ENCODE measurements at places on chromosomes 1 and 21.

GRCh38 chr1:202210969-202211368 is 17.4 kb downstream of the LGR6 start:
- no peak for DNase-seq

DNA sequence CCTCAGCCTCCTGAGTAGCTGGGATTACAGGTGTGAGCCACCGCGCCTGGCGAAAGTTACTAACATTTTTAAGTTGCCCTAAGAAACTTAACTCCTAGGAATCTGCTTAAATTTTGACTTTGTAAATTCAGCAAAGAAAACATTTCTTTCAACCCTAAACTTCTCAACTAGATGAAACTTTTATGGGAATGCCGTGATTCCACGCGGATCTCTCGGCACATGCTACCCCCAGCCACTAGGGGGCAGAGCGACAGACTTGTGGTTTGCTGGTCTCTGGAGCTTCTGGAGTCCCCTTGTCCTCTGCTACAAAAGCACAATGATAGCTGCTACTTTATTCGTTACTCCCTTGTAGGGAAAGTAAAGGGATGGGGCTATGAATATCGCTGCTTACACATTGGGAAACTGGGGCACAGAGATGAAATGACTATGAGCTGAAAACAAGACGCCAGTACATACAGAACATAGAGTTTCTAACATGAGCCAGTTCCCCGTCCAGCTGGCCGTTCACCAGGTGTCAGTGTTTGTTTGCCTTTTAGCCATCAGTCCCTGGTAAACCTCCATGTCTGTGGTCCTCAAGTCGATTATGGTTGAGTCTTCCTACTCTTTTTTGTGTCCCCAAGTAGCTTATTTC is 114.7 kb downstream of the PBX1 start:
- no peak for DNase-seq

GRCh38 chr1:85290826-85291225 is 14.4 kb upstream of the BCL10 start:
- peak; percentile 34 for DNase-seq

DNA sequence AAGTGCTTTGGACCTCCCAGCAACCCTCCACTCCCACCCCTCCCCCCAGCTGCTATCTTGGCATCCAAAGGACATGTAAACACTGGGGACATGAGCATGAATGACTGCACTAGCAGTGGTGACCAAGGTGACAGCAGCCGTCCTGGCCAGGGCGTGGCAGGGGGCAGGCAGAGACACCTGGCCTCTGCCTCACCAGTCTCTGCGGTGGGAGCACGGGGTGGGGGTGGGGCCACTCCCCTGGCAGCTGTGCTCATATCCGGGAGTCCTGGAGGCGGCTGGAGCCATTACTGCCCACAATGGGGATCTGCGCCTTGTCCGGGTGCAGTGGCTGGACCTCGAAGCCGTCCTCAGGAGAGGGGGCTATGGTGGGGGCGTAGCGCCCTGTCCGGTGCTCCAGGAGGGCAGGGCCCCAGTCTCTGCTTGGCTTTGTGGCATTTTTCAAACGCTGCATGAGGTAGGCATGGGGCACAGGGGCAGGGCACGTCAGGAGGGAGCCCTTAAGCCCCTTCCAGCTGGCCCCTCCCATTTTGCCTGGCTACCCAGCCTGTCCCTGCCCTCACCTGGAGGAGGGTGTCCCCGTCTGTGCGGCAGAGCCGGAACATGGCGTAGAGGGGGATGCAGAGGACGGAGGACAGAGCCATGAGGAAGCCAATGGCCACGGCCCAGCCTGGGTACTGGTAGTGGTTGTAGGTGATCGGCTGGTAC is 6.0 kb downstream of the CCDC24 start:
- DNase-seq: no peak

DNA sequence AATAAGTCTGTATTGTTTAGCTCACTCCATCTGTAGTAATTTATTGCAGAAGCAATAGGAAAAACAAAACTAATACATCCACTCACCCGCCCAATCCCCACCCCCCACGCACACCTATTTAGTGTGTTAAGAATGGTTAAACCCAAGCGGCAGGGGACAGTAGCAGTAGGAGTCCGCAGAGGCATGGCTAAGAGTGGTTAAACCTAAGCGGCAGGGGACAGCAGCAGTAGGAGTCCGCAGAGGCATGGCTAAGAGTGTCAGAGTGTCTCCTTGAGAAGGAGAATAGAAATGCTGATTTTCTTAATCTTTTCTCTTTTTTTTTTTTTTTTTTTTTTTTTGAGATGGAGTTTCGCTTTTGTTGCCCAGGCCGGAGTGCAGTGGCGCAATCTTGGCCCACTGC is 34.8 kb upstream of the TMPRSS2 start:
- DNase-seq: no peak

- no peak for DNase-seq
Observed at GRCh38 chr1:245648749-245649522, 494.2 kb downstream of the KIF26B start.

GRCh38 chr21:45430521-45431501 is 25.8 kb downstream of the COL18A1 start:
- DNase-seq: no peak

- no peak for DNase-seq
Observed at GRCh38 chr1:241617426-241617825, 22.7 kb downstream of the CHML start.

- peak; percentile 68 for DNase-seq
Observed at GRCh38 chr1:54543729-54544496, 4.1 kb upstream of the ACOT11 start.

DNA sequence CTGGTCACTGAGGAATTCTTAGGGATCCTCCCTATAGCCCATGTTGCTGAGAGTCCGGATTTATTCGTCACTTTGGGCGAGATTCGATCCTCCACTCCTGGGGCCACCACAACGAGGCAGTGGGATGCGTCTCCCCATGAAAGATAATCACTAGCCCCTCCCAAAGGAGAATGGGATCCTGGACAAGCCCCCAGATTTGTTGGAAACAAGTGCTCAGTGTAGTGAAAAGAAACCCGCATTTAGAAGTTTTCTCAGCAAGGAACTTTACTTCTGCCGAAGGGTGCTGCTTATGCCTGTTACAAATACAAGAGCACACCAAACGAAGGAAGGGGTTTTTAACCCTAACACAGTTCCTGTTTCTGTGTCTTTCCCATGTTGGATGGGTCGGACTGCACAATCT is 83.3 kb downstream of the ZFYVE9 start:
- no peak for DNase-seq

DNA sequence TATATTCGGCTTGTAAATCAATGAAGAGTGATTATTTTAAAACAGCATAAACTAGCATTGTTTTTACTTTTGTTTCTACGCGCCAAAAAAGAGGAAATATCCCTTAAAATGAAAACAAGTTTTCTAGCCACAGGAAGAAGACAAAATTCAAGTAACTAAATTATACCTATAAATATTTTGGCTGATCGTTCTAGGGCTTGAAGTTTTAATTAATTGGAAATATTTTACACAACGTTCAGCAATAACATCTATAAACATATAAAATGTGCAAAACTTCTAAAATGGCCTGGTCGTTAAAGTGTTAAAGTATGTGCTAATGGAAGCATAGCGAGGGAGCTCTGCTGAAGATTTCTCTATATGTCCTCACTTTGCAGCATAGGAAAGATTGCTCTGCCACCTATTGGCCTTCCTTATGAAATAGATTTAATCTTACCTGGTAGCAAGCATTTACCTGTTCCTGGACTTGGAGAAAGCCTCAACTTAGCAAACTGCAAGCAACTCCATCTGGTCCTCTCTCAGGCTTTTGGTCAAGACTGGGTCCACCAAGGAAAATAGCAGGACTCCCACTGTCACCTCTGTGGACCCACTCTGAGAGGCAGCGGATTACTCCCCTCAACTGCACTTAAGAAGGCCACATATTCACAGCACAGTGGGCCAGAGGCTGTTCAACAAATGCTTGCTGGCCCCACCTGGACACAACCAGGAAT is 351.3 kb upstream of the RUNX1 start:
- DNase-seq: peak; percentile 39

DNA sequence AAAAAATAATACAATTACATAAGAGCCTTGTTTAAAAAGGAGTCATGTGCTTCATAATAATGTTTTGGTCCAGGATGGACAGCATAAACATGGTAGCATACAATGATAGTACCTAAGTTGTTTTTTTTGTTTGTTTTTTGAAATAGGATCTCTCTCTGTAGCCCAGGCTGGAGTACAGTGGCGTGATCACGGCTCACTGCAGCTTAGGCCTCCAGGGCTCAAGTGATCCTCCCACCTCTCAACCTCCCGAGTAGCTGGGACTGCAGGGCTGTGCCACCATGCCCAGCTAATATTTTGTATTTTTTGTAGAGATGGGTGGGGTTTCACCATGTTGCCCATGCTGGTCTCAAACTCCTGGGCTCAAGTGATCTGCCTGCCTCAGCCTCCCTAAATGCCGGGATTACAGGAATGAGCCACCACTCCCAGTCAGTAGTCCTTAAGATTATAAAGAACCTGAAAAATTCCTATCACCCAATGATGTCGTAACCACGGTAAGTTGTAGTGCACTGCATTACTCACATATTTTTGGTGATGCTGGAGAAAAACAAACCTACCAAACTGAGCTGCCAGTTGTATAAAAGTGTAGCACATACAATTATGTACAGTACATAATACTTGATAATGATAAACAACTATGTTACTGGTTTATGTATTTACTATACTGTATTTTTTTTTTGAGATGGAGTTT is 22.4 kb upstream of the RCOR3 start:
- DNase-seq: peak; percentile 17

- peak; percentile 6 for DNase-seq
Observed at GRCh38 chr1:232767305-232768074, 37.7 kb upstream of the MAP10 start.

- peak; percentile 84 for DNase-seq
Observed at GRCh38 chr1:171817511-171818265, 23.6 kb upstream of the DNM3 start.

GRCh38 chr1:185917646-185918045 is 183.5 kb downstream of the HMCN1 start:
- peak; percentile 53 for DNase-seq

- no peak for DNase-seq
Observed at GRCh38 chr1:225825607-225826007, 15.7 kb downstream of the EPHX1 start.

GRCh38 chr21:34072145-34073031 is 990 bp upstream of the MRPS6 start:
- no peak for DNase-seq

GRCh38 chr1:58854576-58854975 is 70.7 kb upstream of the JUN start:
- DNase-seq: no peak

DNA sequence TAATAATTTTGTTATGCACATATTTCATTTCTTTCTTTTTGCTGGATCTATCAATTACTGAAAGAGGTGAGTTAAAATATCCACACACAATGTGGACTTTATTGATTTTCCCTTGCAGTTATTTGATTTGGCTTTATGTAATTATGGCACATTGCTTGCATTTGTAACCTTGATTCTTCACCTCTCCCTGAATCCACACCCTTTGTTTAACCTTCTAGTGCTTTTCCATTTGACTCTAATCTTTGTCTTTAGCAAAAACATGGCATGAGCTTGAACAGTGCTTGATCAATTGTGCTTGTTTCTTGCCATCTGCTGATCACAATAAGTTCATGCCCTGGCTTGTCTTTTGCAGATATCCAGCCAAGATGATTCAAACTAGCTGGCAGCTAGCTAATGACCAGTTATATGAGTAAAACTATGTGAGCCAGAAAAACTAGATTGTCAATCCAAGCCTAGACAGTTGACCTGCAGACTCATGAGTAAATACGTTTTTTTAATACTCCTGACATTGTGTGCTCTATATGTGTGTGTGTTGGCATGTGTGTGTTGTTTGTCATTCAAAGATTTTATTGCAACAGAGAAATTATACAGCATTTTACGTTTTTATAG is 899.2 kb downstream of the NCAM2 start:
- peak; percentile 18 for DNase-seq

GRCh38 chr1:109490029-109490933 is 3.6 kb upstream of the CYB561D1 start:
- peak; percentile 64 for DNase-seq

DNA sequence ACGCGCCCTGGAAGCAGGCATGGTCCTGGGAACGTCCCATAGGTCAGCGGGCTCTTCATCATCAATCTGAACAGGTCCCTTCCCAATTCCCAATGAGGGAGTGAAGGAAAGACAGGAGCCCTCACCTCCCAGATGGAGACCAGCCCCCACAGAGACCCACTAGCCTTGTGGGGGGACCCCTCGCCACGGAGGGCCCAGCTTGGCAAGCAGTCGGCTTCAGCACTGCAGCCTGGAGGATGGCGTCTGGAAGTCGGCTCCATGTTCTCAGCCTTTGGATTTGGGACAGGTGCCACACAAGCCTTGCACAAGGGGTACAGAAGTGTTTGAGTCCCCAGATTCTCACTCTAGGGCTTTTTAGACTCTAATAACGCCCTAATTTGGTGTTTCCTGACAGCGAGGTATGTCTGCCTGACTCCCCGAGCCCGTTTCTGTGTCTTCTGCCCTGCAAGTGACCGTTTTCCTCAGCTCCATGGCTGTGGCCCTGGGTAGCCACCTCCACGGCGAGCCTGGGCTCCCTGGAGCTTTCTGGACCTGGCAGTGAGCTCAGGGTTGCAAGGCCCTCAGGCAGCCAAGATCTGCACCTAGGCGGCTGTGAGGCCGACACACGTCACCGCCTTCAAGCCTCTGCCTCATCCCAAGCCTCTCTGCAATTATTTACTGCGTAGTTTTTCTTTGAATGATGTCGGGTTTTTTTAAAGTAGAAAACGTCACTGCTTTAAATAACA is 25.0 kb upstream of the SUMO3 start:
- DNase-seq: no peak

DNA sequence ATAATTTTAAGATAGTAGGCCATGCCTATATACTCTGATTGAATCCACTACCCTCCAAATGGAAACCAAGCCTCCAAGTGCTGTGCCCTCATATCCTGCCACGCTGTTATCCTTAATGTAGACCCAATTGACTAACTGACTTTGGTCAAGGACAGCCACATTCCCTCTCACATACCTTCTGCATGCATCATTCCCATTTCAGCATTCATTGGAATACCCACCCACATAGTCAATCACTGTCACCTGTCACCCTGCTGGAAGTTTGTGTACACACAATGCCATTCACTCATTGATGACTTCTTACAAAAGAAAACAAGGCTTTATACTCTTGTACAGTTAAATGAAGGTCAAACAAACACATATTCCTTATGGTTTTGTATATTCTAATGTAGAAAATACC is 221.1 kb upstream of the PBX1 start:
- no peak for DNase-seq

- DNase-seq: no peak
Observed at GRCh38 chr1:101240041-101240430, 3.2 kb downstream of the S1PR1 start.

- DNase-seq: no peak
Observed at GRCh38 chr1:107016376-107016978, 40.0 kb upstream of the PRMT6 start.

GRCh38 chr1:21863981-21864380 is 51.9 kb downstream of the LDLRAD2 start:
- DNase-seq: no peak

DNA sequence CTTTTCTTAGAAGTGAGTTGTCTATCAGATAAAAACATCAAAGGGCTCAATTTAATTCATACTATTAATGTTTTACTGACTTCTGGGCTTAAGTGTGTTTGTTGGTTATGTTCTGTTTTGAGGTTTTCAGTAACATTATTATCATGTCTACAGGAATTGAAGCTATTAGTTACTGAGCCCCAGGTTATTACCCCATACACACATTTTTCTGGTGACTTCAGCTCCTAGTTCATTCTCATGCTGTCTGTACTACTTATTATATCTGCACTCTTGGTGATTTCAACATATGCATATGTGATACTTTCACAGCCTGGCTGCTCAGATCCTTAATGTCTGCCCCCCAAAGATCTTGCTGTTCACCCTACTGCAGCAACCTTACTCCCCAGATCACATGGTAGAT is 27.0 kb upstream of the SGIP1 start:
- DNase-seq: no peak
